Effector CD8-positive, alpha-beta T cell (primary cell): ENCODE measurements at places on chromosomes 3 and 15.

DNA sequence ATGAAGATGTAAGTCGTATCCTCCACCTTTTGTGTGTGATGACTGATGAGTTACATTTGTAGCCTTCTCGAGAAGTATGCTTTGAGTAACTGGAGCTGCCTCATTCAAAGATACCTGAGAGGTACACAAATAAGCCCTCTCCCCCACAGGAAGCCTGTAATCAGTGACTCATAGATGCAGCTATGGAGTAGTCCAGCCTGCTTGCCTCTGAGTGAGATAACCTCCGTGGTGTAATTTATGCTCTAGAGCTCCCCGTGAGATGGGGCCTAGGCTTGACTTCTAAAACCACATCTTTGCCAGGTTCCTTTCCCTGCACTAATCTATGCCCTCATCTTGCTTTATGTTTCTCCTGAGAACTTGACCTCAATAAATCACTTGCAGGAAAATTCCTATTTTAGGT, 291.7 kb downstream of the SUCLG2 start:
- DNase-seq: no peak

- no peak for DNase-seq
Measured at GRCh38 chr3:13150624-13151023, 77.4 kb upstream of the IQSEC1 start.

DNA sequence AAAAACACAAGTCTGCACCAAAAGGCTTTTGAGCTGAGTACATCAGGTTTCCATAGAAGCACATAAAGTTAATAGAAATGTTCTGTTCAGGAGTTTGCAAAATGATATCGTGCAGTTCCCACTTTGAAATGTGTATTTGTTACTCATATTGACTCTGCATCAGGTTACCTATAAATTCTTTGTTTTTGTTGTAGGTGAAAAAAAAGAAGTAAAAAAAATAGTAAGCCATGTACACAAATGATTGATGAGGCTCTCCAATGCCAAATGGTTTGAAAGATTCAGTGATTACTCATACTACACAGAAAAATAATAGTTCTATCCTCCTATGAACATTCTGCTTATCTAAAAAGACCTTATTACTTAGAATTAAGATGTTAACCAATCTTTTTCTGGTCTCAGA, 287.3 kb upstream of the MME start:
- no peak for DNase-seq

DNA sequence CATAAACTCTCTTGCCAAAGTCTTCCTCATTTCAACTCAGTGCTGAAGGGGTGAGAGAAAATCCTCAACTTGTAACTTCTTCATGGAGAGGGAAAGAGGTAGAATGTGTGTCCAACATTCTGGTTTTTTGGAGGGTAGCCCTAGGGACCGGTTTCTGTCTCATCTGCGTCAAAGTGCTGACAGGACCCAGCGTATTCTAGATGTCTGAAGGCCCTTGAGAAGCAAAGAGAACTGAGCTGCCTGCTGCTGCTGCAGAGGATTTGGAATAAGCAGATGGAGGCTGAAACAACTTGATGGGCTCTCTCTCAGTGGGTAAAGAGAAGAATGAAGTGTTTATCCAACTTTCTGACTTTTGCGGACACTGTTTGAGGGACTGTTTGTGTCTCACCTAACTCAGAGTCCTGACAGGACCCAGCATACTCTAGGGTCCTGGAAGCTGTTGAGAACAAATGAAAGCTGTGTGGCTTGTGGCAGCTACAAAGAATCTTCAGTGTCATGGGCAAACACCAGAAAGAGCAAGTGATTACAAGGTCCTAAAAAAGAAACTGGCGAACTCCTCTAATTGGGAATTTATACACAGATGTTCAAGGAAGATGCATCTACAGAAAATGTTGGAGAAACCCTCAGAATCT, 174.4 kb downstream of the SI start:
- DNase-seq: no peak
